Smooth muscle cell of bladder (primary cell): ENCODE measurements at places on chromosomes 1 and 21. TPM values are rescaled to one million over a fixed set of nuclear protein-coding genes. Genes with fewer than 3 reads are reported as not detected.

The POU3F1 gene
- total RNA-seq: not detected in 2 replicates

The C1orf210 gene
- total RNA-seq: not detected in 2 replicates

The SMCP gene
- total RNA-seq: not detected in 2 replicates

The COL9A2 gene
- 1.7 and 1.9 TPM in 2 replicates for total RNA-seq

The PWP2 gene
- 1.4 and 2.7 TPM in 2 replicates for total RNA-seq

The TACSTD2 gene
- total RNA-seq: 0.09 and 0.14 TPM in 2 replicates

The RAB7B gene
- 6.4 and 7.0 TPM in 2 replicates for total RNA-seq

The ACTL8 gene
- under 0.01 and 0.09 TPM in 2 replicates for total RNA-seq

The PLA2G2D gene
- total RNA-seq: not detected in 2 replicates

The OR6K3 gene
- not detected in 2 replicates for total RNA-seq

The SPATA46 gene
- total RNA-seq: not detected in 2 replicates

The KPNA6 gene
- total RNA-seq: 22.6 and 29.7 TPM in 2 replicates

The VASH2 gene
- 1.2 and 3.0 TPM in 2 replicates for total RNA-seq

The ITPKB gene
- total RNA-seq: 2.3 and 3.1 TPM in 2 replicates

The C1orf94 gene
- total RNA-seq: not detected in 2 replicates

The LMX1A gene
- total RNA-seq: not detected in 2 replicates

The SYTL1 gene
- total RNA-seq: 0.14 and 0.18 TPM in 2 replicates

The CELSR2 gene
- total RNA-seq: 1.00 and 1.5 TPM in 2 replicates

The GIPC2 gene
- total RNA-seq: 0.09 and 0.14 TPM in 2 replicates

The SRGAP2C gene
- total RNA-seq: 21.3 and 25.3 TPM in 2 replicates

The SIPA1L2 gene
- total RNA-seq: 17.2 and 19.2 TPM in 2 replicates

The RFX5 gene
- total RNA-seq: 26.0 and 30.9 TPM in 2 replicates

The BATF3 gene
- 0.65 and 0.71 TPM in 2 replicates for total RNA-seq

The FOXD3 gene
- not detected in 2 replicates for total RNA-seq

The USH2A gene
- total RNA-seq: under 0.01 TPM in 2 replicates

The SAMSN1 gene
- 0.09 TPM in 1 of 2 replicates, not detected in the other for total RNA-seq

The CELA2A gene
- 0.14 and 0.37 TPM in 2 replicates for total RNA-seq

The STUM gene
- under 0.01 TPM in 1 of 2 replicates, not detected in the other for total RNA-seq

The ALDH9A1 gene
- total RNA-seq: 127 and 171 TPM in 2 replicates

The TRIM46 gene
- 2.3 and 2.5 TPM in 2 replicates for total RNA-seq

The S100A14 gene
- total RNA-seq: 0.18 and 0.28 TPM in 2 replicates
